ENCODE measurements at places on chromosomes 11 and 22. TPM values are rescaled to one million over a fixed set of nuclear protein-coding genes. Genes with fewer than 3 reads are reported as not detected.

- DNase-seq = no peak
Observed at GRCh38 chr11:121352251-121352891, 59.8 kb downstream of the SC5D start.

The C11orf87 gene
- 0.03 TPM for total RNA-seq

The APOA4 gene
- total RNA-seq = not detected

DNA sequence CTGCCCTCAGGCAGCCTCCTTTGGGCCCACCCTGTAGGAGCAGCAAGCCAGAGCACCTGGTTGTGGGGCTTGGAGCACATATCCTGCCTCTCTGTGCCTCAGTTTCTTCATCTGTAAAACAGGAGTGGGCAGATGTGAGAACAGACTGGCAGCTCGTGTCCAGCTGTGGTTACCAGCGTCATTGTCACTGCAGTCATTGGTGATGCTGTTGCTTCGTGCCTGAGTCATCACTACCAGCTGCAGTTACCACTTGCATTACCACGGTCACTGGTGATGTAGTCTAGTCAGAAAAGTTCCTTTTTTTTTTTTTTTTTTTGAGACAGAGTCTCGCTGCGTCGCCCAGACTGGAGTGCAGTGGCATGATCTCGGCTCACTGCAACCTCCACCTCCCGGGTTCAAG lies 20.4 kb downstream of the RSPH14 start:
- DNase-seq = no peak

- no peak for DNase-seq
Observed at GRCh38 chr22:24105013-24105360, 76.3 kb upstream of the SUSD2 start.

The PGR gene
- total RNA-seq = 12.0 TPM

- no peak for DNase-seq
Observed at GRCh38 chr11:5297721-5298323, 3.9 kb downstream of the OR51B4 start.
